ENCODE measurements at places on chromosomes 5 and 9.

DNA sequence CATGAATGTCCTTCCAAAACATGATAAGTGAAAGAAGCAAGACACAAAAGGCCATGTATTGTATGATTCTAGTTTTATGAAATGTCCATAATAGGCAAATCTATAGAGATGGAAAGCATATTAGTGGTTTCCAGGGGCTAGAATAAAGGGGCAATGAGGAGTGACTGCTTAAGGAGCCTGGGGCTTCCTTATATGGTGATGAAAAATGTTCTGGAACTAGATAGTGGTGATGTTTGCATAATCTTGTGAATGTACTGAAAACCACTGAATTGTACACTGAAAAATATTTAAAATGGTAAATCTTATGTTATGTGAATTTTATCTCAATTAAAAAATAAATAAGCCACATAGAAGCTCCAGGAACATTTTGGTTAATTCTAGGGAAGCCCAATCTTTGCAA is 144.4 kb upstream of the ANKRD55 start:
- no peak for DNase-seq

DNA sequence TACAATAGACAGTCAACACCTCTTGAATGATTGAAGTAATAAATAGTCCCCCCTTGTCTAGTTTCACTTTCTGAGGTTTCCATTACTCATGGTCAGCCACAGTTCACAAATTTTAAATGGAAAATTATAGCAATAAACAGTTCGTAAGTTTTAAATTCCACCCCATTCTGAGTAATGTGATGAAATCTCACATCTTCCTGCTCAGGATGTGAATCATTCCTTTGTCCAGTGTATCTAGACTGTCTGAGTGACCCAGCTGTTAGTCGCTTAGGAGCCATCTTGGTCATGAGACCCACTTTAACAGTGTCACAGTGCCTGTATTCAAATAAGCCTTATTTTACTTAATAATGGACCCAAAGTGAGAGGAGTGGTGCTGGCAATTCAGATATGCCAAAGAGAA is 311.6 kb upstream of the PRR16 start:
- no peak for DNase-seq

- no peak for DNase-seq
Observed at GRCh38 chr9:127079446-127080140, 42.8 kb downstream of the ANGPTL2 start.

- no peak for DNase-seq
Observed at GRCh38 chr9:77848897-77849296, 182.7 kb downstream of the GNAQ start.

DNA sequence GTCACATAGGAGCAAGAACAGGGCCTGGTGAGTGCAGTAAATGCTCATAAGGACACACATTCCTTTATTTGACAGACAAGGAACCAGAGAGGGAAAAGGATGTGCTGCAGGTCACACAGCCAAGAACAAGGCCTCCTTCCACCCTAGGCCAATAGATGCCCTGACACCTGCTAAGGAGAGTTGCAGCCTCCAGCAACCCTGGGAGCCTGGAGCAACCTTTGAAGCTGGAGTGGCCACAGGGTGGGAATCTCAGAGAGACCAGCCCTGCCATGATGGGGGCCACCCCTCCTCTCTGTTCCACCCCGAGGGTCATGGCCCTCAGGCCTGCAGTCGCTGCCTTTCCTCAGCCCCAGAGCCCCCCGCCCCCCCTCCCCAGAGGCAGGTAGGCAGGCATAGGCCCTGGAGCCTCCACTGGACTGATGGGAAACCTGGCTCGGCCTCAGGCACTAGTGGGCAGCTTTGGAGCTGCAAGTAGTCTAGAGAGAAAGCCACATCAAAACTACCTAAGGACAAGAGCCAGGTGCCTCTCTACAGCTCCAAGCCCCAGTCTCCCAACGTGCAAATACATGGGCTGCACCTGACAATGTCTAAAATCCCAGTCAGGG is 116.1 kb upstream of the SPOCK1 start:
- DNase-seq: no peak

GRCh38 chr5:156971848-156972525 is 9.0 kb upstream of the TIMD4 start:
- DNase-seq: no peak

GRCh38 chr5:79111387-79111959 is at the start of gene BHMT:
Gene BHMT, plus strand, starts transcription at chr5:79111809. Its CDS starts 77 bp downstream, at chr5:79111886.
- DNase-seq: no peak

DNA sequence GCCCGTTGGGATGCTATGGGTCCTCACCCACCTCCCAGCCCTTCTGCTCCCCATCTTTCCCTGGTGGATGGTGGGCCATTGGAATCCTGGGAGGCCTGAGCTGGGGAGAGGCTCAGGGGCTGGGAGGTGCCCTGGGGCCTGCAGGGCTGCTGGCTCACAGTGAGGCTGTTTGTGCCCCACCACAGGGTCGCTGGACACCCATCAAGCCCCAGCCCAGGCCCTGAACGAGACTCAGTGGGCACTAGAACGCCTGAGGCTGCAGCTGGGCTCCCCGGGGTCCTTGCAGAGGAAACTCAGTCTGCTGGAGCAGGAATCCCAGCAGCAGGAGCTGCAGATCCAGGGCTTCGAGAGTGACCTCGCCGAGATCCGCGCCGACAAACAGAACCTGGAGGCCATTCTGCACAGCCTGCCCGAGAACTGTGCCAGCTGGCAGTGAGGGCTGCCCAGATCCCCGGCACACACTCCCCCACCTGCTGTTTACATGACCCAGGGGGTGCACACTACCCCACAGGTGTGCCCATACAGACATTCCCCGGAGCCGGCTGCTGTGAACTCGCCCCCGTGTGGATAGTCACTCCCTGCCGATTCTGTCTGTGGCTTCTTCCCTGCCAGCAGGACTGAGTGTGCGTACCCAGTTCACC is 4.9 kb upstream of the AIF1L start:
- DNase-seq: no peak

GRCh38 chr5:172509405-172509781 is 55.1 kb upstream of the SH3PXD2B start:
- DNase-seq: no peak

DNA sequence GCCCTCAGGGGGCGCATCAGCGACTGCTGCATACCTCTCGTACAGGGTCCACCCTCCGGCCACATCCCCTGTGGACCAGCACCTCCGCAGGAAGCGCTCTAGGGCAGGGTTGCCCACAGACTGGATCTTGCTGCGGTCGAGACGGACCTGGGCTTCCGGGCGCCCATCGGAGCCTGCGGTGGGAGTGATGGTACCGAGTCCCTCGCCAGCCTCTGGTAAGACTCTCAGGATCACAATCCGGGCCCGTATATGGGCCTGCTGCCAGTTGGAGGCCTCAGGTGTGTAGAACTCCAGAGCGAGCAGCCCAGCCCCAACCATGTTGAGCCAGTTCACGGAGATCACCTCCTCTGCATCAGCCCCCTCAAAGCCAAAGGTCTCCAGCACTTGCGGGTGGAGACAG is 323.0 kb downstream of the ANXA1 start:
- no peak for DNase-seq

GRCh38 chr9:136141682-136142413 is 23.2 kb upstream of the TMEM250 start:
- DNase-seq: no peak

All from GM12864 (cell line).